ENCODE measurements at places on chromosomes 4 and X. TPM values are rescaled to one million over a fixed set of nuclear protein-coding genes. Genes with fewer than 3 reads are reported as not detected.

The PRPS2 gene
- 46.9 TPM for total RNA-seq

The TMEM150C gene
- total RNA-seq: 1.3 TPM

The F8A2 gene
- not detected for total RNA-seq

The CSAG3 gene
- not detected for total RNA-seq

The MAGEA4 gene
- not detected for total RNA-seq

The SHROOM3 gene
- 4.5 TPM for total RNA-seq

The CENPVL2 gene
- not detected for total RNA-seq

The ODAPH gene
- total RNA-seq: 0.15 TPM

The MAGEB1 gene
- total RNA-seq: not detected

The VSIG4 gene
- total RNA-seq: not detected

The MAGIX gene
- 3.7 TPM for total RNA-seq

The DYNLT3 gene
- 14.7 TPM for total RNA-seq

The SPANXA2 gene
- total RNA-seq: not detected

The ZFP92 gene
- 0.73 TPM for total RNA-seq

The MAGEA10 gene
- total RNA-seq: not detected

The CLDN2 gene
- 8.0 TPM for total RNA-seq

The HNRNPH2 gene
- 74.9 TPM for total RNA-seq

The SPIN2A gene
- 0.32 TPM for total RNA-seq
